ENCODE measurements at places on chromosomes 7 and 10. TPM values are rescaled to one million over a fixed set of nuclear protein-coding genes. Genes with fewer than 3 reads are reported as not detected.

The MYPN gene
- total RNA-seq: not detected

The CTNNA3 gene
- total RNA-seq: not detected

The NIPSNAP2 gene
- 57.3 TPM for total RNA-seq

The STAMBPL1 gene
- total RNA-seq: 23.2 TPM

The HHEX gene
- total RNA-seq: not detected

The STEAP2 gene
- not detected for total RNA-seq

The ZDHHC4 gene
- 48.1 TPM for total RNA-seq

The TUBB8 gene
- total RNA-seq: not detected

The SFRP4 gene
- not detected for total RNA-seq

The STEAP1B gene
- 0.19 TPM for total RNA-seq

The MEIG1 gene
- 0.93 TPM for total RNA-seq

The PLPP4 gene
- total RNA-seq: not detected

The DENND2A gene
- total RNA-seq: not detected

The RELN gene
- not detected for total RNA-seq

The OR2F1 gene
- total RNA-seq: not detected

The ASZ1 gene
- not detected for total RNA-seq

The MGMT gene
- total RNA-seq: 24.6 TPM

The TCTN3 gene
- total RNA-seq: 17.6 TPM

The TAC1 gene
- total RNA-seq: not detected

The TSPAN13 gene
- 0.52 TPM for total RNA-seq

The CALCR gene
- total RNA-seq: not detected

Data from activated naive CD4-positive, alpha-beta T cell treated with anti-CD3 and anti-CD28 coated beads for 36 hours (primary cell).